ENCODE measurements at places on chromosomes 5 and 9. TPM values are rescaled to one million over a fixed set of nuclear protein-coding genes. Genes with fewer than 3 reads are reported as not detected.
A peak's percentile ranks its signal among the peaks of the same experiment; 100 is the strongest.

- H3K4me3 ChIP-seq: no peak overlapping the region
- no peak overlapping the region for H3K27ac ChIP-seq
- H3K4me1 ChIP-seq: no peaks in the 10 kb centered on the region
- H3K27me3 ChIP-seq: no peaks in the 10 kb centered on the region
- no peak for DNase-seq
These were observed 28.2 kb downstream of the MTRR start for GRCh38 chr5:7897014-7897600.

DNA sequence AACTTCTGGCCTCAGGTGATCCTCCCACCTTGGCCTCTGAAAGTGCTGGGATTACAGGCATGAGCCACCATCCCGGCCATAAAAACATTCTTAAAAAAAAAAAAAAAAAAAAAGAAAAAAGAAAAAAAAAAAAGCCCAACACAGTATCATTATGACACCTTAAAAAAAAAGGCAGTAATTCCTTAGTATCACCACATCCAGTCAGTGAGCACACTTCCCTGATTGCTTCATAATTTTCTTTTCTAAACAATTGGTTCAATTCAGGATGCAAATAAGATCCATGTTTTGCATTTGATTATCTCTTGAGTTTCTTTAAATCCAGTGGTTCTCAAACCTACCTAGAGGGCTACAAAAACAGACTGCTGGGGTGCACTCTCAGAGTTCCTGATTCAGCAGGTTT is 182.5 kb downstream of the CDK5RAP2 start:
- H3K36me3 ChIP-seq: peaks cover 83% of the 10 kb centered on the region
- no peak overlapping the region for H3K27ac ChIP-seq
- H3K4me1 ChIP-seq: no peaks in the 10 kb centered on the region
- no peaks in the 10 kb centered on the region for H3K27me3 ChIP-seq
- no peak overlapping the region for H3K4me3 ChIP-seq

- no peak for DNase-seq
- peaks cover 45% of the 10 kb centered on the region for H3K4me1 ChIP-seq
- no peaks in the 10 kb centered on the region for H3K27me3 ChIP-seq
- H3K27ac ChIP-seq: peak overlapping the region; percentile 30
- no peaks in the 10 kb centered on the region for H3K36me3 ChIP-seq
These were observed 16.5 kb upstream of the NRARP start for GRCh38 chr9:137318602-137319001.

GRCh38 chr9:99101271-99101670 is 3.6 kb upstream of the TGFBR1 start:
- H3K4me3 ChIP-seq: no peak overlapping the region
- H3K27ac ChIP-seq: no peak overlapping the region
- H3K27me3 ChIP-seq: no peaks in the 10 kb centered on the region
- peaks cover 20% of the 10 kb centered on the region for H3K4me1 ChIP-seq

CDO1 gene
- 5.8 TPM for total RNA-seq

DNA sequence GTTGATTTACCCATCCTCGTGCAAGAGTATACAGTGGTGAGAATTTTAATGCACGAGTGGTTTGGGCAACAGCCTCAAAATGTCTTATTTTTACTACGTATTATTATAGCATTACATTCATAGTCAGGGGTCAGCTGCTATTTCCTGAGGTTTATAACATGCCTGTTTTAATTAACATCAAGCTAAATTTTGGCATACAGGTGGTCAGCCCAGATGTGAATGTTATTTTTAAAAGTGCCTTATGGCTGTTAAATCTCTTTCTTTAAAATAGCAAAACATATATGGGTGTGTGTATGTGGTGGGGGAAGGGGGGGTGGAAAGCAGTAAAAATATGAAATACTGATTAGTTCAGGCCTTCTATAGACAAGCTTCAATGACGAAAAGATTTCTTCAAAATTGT is 424.5 kb upstream of the CLINT1 start:
- H3K27me3 ChIP-seq: no peaks in the 10 kb centered on the region
- H3K4me3 ChIP-seq: no peak overlapping the region
- no peak overlapping the region for H3K27ac ChIP-seq
- no peaks in the 10 kb centered on the region for H3K36me3 ChIP-seq
- no peaks in the 10 kb centered on the region for H3K4me1 ChIP-seq

CXCL14 gene
- 57.2 TPM for total RNA-seq

DNA sequence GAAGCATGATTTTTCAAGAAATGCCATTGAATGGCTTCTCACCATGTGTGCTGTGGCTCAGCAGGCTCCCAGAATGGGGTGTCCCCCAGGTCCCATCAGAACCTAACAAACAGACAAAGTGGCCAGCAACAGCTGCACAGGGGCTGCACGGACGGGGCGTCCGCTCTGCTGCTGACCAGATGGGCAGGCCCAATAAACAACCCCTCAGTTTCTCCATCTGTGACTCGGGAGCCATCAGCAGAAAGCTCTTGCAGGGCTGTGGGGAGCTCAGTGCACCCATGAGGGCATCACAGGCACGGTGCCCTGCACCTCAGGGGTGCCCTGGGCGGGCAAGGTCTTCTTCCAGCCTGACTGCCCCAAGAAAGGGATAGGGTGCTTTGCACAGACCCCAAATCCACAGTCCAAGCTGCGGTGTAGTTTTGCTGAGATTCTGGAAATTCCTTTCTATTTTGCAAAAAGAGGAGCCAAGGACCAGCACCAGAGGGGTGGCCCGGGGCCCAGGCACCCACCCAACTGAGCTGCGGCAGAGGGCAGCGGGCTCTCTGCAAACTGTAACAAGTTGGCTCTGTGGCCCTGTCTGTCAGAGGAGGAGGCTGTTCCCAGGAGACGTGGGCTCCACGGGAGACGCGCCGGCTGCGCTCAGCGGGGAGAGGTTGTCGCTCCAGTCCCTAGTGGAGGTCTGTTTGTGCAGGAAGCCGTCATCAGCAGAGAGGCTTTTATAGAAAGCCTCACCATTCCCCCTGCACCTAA is 138.7 kb upstream of the PPP1R26 start:
- no peaks in the 10 kb centered on the region for H3K4me1 ChIP-seq
- H3K27me3 ChIP-seq: no peaks in the 10 kb centered on the region
- H3K36me3 ChIP-seq: no peaks in the 10 kb centered on the region
- H3K27ac ChIP-seq: no peak overlapping the region
